ENCODE measurements at places on chromosomes 1 and 21.

DNA sequence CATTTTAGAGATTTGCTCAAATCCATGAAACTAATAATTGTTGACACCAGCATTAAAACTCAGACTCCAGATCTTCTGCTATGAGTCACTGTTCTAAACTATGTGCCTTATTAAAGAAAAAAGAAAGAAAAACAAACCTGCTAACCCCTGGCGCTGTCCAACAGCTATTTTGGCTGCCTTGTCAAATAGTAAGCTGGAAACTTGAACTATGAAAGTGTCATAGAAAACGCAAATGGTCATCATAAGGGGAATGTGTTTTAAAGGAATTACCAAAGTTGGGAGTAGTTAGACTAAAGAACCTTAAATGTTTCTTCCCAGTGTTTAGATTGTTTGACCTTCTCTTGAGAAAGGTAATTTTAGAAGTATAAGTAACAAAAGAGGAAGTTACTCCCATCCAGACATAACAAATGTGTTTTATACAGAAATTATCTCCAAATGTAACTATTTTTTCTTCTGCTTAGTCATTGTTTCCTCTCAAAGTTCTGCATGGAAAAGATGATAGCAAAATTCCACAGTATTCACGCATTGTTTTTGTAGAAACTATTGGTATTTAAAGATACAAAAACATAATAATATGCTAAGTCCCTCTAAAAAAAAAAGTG is 272.4 kb downstream of the TPR start:
- no peak for DNase-seq

GRCh38 chr1:57325117-57325516 is 98.7 kb downstream of the DAB1 start:
- DNase-seq: no peak

- peak; percentile 68 for DNase-seq
These were observed 2.2 kb upstream of the UBXN10 start for GRCh38 chr1:20183616-20184271.

DNA sequence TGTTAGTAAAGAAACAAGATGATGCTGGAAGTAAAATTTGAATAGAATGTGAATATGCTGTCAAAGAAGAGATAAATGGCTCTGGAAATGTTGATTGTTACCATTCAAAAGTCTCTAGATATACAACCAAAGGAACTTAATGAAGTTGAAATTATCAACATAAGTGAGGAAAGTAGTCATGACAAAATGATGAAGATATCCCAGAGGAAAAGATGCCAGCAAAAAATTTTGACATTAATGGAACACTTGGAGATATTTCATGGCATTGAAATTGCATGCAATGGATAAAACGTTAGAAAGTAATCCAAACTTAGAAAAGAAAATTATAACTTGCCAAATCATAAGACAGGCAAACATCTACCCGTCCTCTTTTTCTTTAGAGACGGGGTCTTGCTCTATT is 154.5 kb upstream of the OLFM3 start:
- no peak for DNase-seq

DNA sequence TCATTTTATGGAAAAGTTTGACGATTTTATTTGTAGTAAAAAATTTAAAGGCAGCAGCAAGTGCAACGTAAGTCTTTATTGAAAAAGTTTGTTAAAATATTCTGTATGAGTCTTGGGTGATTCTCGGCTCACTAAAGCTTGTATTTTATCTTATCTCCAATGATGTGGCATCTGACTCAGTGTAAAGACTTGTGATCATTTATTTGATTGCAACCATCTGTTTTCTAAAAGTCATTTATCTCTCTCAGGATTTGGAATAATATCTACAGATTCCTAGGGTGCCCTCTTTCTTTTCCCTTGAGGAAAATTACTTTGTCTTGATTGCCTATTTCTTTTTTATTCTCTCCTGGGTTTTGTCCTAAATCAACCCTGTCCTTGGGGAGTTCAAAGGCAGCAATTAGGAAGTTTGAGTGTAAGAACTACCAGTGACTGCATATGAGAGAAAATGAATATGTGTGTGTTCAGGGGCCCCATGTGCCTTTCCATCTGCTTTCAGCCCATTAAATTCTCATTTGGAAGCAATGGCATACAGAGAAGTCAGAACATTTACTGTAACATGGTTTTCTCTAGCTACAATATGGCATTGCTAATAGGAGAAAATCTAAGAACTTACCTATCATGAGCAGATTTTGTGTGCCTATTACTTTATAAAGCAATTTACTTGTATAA is 575.0 kb upstream of the CHRM3 start:
- DNase-seq: no peak

DNA sequence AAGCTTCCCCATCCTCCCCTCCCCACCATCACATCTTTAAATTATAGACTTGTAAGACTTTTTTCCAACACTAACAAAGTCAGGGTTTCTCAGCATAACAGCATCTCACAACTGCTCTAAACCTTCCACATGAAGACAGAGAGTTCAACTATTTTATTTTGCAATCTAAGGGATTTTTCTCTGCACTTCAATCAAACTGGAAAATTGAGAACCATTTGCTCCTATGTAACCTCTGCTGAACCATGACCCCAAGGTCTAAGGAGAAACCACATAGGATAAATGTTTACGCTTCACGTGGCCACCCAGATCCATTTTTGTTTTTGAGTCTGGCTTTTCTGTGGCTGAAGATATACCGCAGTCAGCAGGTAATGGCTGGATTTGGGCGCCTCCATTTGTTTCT is 13.2 kb downstream of the ERRFI1 start:
- DNase-seq: no peak

- DNase-seq: no peak
These were observed 464.2 kb downstream of the PTPRU start for GRCh38 chr1:29700491-29700890.

DNA sequence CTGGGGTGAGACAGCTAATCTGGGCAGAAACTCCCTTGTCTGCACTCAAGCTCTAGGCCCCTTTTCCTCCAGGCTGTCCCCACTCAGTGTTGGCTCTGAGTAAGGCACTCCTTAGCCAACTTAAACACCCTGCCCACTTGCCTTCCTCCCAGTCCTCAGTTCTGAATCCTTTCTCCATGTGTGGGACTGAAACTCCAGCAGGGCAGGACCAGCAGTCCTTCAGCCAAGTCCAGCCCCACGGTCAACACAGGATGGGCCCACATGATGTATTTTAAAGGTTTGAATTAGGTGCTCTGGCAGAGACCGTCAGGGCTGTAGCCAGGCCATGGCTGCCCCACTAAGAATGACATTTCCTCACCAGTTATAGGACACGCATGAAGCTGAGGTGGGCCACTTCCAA is 107.8 kb downstream of the EDEM3 start:
- DNase-seq: no peak

DNA sequence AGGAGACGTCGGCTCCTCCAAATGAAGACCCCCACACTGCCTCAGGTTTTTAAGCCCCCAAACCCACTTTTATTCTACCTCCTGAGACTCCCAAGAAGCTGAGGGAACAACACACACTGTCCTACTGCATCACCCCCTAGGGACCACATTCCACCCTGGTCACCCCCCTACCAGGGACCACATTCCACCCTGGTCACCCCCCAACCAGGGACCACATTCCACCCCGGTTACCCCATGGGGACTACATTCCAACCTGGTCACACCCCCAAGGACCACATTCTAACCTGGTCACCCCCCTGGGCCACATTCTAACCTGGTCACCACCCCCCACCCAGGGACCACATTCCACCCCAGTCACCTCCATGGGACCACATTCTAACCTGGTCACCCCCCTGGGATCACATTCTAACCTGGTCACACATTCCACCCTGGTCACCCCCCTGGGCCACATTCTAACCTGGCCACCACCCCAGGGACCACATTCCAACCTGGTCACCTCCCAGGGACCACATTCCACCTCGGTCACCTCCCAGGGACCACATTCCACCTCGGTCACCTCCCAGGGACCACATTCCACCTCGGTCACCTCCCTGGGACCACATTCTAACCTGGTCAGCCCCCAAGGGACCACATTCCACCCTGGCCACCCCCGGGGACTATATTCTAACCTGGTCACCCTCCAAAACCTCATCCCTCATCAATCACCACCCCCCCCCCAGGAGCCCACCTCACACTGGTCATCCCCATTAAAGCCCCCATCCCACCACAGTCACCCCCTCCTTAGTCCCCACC is 587.6 kb downstream of the NPHP4 start:
- no peak for DNase-seq

- DNase-seq: no peak
These were observed 283.8 kb downstream of the USP25 start for GRCh38 chr21:16013570-16013969.

DNA sequence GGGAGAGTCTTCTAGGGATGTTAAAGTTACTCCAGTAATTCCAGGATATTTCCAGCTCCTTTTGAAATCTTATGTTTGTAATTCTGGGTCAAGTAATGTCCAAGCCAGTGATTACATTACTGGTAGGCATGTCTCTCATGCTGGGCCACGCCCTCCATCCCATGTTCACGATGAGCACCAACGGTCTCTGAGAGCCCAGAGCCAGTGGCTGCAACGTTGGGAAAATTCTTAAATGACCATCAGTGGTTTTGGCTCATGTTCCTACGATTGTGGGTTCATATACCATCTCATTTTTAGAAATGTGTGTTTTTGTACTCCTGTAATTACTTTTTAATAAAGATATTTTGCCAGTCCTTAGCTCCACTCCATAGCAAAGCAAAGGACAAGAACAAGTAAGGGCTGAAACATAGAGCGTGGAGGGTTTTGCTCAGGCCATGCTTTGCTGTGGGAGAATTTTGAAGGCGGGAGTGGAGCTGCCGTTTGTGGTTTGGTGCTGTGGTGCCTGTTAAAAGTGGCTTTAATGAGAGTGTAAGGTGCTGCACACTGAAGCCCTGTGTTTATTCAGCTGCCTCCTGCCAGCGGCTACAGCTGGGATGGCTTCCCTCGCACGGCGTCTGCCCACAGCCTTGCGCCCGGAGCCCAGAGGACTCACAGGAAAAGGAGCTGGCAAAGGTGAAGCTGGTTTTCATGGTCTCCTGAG is 28.9 kb downstream of the VANGL1 start:
- no peak for DNase-seq

- no peak for DNase-seq
These were observed 35.5 kb upstream of the RUNX3 start for GRCh38 chr1:24965571-24965930.

DNA sequence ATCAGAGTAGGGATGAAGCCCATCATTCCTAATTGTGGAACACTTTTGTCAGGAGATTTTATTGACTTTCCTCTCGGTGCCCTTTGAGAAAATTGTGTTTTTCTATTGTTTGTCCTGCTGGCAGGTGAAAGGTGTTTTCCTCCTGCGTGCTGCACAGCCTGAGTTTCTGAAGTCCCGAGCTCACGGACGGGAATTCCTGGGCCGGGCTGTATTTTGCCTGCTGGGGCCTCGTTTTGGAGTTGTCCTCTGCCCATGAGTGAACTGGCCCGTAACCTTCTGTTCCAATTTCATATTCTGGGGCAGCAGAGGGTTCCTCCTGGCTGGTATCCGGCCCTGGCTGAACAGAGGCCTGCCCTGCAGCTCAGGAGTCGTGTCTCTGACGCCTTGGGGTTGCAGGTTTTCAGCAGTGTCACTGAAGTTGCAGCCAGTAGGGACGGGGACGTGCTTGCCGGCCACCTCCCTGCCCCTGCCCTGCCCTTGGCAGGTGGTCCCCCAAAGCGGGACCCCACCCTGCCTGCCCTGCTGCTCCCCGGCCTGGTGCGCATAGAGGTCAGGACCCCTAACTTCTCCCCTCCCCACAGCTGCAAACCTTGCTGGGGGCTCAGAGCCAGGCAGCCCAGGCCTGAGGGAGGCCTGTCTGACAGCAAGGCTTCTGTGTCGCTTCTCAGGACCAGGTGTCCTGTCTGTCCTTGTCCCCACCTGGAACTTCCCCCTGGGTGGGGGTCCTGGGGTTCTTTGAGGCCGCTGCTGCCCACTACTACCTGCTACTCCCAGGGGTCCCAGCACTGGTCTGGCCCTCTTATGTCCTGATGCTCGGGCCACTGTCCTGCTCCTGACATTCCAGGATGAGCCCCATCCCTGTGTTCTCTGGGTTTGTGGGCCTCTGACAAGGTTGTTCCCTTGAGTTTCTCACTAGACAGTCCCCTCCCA is 49.0 kb downstream of the SLX9 start:
- DNase-seq: no peak

DNA sequence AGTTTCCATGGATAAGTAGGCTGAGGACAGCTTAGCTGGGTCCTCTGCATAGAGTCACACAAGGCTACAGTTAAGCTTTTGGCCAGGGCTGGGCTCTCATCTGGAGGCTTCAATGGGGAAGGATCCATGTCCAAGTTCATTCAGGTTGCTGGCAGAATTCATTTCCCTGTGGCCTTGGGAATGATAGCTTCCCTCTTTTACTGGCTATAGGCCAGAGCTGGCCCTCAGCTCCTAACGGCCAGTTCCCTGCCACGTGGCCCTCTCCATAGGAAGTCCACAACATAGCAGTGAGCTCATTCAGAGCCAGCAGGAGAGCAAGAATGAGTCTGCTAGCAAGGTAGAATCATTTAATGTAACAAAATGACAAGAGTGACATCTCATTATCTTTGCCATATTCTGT is 15.1 kb upstream of the PODN start:
- DNase-seq: no peak
